ENCODE measurements at places on chromosomes 5 and 9. TPM values are rescaled to one million over a fixed set of nuclear protein-coding genes. Genes with fewer than 3 reads are reported as not detected.

PRKAA1 gene
- polyA plus RNA-seq: 76.6 TPM

MAMDC2 gene
- 7.9 TPM for polyA plus RNA-seq

DNA sequence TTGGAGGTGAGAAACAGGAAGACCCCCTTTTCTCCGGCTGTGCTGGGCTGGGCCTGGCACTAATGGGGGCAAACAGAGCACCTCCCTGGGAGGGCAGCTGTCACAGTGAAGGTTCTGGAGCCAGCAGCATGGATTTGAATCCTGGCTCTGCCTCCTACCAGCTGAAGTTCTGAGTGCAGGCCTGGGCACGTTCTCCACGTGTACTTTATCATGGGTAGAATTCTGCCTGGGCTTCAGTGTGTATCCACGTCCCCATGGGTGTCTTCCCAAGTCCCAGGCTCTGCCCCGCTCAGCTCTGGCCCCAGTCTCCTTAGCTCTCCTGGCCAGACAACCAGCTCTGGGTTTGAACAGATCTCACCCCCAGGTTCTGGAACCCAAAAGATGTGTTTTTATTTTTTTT is 223.2 kb downstream of the PBX3 start:
- no peaks in the 10 kb centered on the region for H3K27me3 ChIP-seq
- H3K36me3 ChIP-seq: peaks cover 7% of the 10 kb centered on the region
- H3K4me3 ChIP-seq: no peak overlapping the region
- no peaks in the 10 kb centered on the region for H3K4me1 ChIP-seq

GRCh38 chr5:171840711-171841522 is 55.3 kb downstream of the SMIM23 start:
- H3K4me1 ChIP-seq: no peaks in the 10 kb centered on the region
- H3K27me3 ChIP-seq: no peaks in the 10 kb centered on the region
- no peak overlapping the region for H3K27ac ChIP-seq
- no peak for DNase-seq
- no peaks in the 10 kb centered on the region for H3K36me3 ChIP-seq

GRCh38 chr5:75168026-75168735 is 68.5 kb downstream of the ANKRD31 start:
- no peak overlapping the region for H3K4me3 ChIP-seq
- peaks cover 14% of the 10 kb centered on the region for H3K4me1 ChIP-seq
- no peaks in the 10 kb centered on the region for H3K36me3 ChIP-seq

DNA sequence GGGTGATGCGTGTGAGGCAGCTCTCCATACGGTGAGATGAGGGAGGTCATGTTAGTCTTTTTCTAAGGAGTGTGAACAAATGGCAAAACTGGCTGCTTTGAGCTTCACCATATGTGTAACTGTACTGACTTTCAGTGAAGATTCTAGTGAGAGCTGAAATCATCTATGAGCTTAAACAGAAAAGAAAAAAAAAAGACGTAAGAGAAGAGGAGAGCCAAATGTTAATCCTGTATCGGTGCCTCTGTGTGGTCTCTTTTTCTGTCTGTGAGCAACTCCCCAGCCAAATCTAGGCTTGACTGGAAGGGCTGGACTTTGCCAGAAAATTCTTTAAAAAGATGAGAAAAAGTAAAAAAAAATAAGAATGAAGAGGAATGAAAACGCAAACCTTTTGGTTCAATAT is 209.7 kb upstream of the TUT7 start:
- no peaks in the 10 kb centered on the region for H3K36me3 ChIP-seq
- no peak for DNase-seq
- H3K4me3 ChIP-seq: no peak overlapping the region
- H3K27ac ChIP-seq: no peak overlapping the region
- H3K4me1 ChIP-seq: no peaks in the 10 kb centered on the region
- H3K27me3 ChIP-seq: no peaks in the 10 kb centered on the region

EQTN gene
- polyA plus RNA-seq: 0.34 TPM

GRCh38 chr9:6783753-6784152 is 26.0 kb downstream of the KDM4C start:
- H3K36me3 ChIP-seq: no peaks in the 10 kb centered on the region
- H3K27me3 ChIP-seq: no peaks in the 10 kb centered on the region
- no peak for DNase-seq
- H3K4me1 ChIP-seq: peaks cover 32% of the 10 kb centered on the region
